ENCODE measurements at places on chromosomes 6 and 20.
A peak's percentile ranks its signal among the peaks of the same experiment; 100 is the strongest.

DNA sequence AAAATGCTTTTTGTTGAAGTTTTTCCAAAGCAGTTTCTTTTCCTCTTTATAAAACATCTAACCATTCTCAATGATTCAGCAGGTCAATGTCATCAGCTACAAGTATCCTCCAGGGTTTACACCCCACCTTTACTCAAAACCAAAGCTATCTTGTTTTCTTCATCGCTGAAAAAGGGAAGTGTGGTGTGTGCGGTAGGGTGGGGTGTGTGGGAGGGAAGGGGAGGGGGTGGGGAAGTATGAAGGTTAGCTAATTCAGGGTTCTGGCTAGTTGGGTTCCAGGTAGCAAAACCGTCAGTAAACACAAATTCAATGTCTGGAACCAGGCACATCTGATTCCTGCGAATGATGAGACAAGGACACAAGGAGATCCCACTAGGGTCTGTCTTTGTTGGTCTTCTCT, 189.6 kb downstream of the GJA10 start:
- DNase-seq = peak; percentile 71

GRCh38 chr6:13012977-13013680, 296.6 kb downstream of the PHACTR1 start:
- no peak for DNase-seq

- no peak for DNase-seq
These were observed 9.9 kb downstream of the BCL2L1 start for GRCh38 chr20:31712564-31713311.

DNA sequence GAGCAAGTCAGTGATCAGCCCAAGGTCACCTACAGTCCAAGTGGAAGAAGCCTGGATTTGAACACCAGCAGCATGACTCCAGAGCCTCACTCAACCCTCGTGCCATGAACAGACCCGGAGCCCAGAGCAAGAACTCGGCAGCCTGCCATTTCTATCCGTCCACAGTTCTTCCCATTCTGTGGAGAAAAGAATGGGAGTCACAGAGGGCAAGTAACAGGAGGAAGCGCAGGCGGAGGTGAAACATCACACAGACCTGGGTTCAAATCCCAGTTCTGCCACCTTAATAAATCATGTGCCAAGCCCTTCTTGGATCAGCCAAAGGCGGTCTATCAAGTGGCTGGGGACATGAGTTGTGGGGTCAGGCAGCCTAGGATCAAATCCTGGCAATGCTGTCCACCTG, 4.3 kb downstream of the PREX1 start:
- DNase-seq = no peak

DNA sequence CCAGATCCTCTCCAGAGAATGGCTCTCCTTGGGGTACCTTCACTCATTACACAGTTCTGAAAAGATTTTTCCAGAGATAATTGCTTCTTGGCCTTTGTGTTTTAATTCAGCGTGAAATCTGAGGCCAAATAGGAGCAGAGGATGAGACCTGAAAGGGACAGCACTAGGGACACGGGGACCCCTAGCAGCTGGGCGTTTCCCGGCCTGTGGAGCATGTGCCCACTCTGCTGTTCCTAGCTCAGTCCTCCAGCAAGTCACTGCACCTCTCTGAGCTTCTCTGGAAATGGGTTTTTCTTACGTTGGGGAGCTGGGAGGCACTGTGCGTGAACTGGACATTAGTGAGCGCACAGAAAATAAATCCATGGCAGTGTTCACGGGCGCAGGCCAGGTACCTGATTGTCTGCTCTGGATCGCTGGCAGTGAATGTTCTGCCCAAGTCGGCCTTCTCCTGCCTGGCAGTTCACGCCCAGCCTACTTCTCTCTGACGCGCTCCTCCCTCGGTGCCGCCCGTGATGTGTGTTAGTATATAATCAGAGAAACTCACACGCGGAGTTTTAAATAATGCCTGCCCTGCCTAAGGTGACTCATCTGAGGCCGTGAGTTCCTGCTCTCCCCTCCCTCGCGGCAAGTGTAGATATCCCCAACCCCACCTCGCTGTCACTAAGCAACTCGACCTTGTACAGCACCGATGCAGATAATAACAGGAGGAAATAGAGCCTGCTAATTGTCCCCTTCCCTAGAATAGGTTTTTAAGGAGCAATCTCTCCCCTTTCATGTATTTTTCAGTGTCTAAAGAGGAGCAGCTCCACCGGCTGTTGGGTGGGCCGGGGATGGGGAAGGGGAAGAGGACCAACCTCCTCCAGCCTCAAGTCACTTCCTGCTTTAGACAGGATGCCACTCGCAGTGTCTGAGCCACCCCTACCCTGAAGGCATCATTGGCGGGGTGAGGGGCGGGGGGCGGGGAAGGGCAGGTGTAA, 2.7 kb upstream of the TUBB2A start:
- peak; percentile 89 for DNase-seq

GRCh38 chr20:62370115-62370806, 3.1 kb upstream of the LAMA5 start:
- DNase-seq = no peak

DNA sequence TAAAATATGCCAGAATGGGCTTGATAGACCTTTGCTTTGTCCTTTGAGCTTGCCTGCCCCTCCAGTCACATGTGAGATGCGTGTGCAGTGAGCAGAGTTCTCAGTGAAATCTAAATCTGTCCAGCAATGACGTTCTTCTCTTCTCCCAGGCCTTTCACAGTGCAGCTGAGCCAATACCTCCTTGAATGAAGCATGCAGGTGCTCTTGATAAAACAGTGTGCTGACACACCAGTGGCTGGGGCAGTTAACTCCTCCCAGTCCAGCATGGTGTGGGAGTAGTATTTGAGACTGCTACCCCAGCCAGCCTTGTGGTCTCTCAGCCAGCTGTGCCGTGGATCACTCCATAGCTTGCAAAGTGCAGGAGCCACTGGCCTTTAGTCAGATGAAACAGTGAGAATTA, 240.5 kb downstream of the FARS2 start:
- no peak for DNase-seq

- peak; percentile 20 for DNase-seq
These were observed 649.7 kb upstream of the GJE1 start for GRCh38 chr6:141482796-141483597.

DNA sequence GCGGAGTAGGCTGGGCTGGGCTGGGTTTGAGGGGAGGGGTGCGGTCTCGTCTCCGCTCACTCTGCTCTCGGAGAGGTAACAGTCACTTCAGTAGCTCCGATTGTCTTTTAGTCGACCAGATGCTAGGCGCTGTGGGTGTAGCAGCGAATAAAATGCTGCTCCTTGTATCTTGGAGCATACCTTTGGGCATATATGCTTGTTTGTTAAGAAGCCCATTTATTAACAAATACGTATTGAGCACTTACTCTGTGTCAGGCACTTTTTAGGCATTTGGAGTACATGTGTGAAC, 545 bp downstream of the ACTR5 start:
- DNase-seq = peak; percentile 48

GRCh38 chr20:54062812-54063280, 7.5 kb downstream of the BCAS1 start:
- peak; percentile 25 for DNase-seq

GRCh38 chr6:119630561-119631192, 281.1 kb upstream of the MAN1A1 start:
- no peak for DNase-seq

GRCh38 chr20:38473367-38473795, 738 bp downstream of the RALGAPB start:
- DNase-seq = no peak

- no peak for DNase-seq
These were observed 426 bp downstream of the ASXL1 start for GRCh38 chr20:32358632-32358882.

DNA sequence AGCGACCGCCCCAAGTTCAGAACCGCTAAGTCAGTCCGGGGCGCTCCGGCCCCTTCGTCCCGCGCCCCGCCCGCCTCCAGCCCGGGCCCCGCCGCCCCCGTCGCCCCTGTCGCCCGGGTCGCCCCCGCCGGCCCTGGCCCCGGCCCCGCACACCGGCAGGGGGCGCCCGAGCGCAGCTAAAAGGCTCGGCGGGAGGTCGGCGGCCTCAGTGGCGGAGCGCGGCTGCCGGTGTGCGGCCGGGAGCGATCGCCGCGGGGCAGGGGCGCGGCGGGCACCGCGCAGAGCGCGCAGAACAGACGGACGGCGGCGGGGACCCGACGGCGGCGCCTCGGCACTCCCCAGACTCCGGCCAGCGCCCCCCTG, at the start of gene FNDC1:
Gene FNDC1, plus strand, starts transcription at position 208 of the 363 bp plus-strand sequence. CDS start 197 bp downstream, outside the sequence.
- DNase-seq = peak; percentile 17

DNA sequence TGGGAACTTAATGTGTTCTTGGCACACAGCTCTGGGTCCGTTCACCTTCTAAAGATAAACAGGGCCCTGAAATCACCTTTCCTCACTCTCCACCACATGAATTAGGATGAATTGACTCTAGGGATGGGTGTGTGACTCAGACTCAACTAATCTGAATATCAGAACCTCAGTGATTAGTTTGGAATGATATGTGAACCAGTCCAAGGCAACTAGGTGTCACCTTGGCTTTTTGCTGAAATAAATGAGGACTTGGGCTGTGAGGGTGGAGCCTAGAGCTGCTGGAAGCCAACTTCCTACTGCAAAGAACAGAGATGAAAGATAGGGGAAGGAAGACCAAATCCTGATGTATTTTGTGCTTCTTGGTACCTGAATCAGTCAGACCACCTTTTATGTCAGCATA, 132.0 kb upstream of the RNF24 start:
- no peak for DNase-seq

- DNase-seq = no peak
These were observed 260.2 kb downstream of the BCKDHB start for GRCh38 chr6:80366714-80367113.

DNA sequence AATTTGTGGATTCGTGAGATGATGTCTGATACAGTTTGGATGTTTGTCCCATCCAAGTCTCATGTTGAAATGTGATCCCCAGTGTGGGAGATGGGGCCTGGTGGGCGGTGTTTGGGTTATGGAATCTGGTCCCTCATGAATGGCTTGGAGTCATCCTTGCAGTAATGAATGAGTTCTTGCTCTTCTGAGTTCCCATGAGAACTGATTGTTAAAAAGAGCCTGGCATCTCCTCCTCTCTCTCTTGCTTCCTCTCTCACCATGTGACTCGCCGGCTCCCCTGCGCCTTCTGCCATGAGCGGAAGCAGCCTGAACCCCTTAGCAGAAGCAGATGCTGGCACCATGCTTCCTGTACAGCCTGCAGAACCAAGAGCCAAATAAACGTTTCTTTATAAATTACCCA, 30.5 kb upstream of the RPP40 start:
- no peak for DNase-seq

DNA sequence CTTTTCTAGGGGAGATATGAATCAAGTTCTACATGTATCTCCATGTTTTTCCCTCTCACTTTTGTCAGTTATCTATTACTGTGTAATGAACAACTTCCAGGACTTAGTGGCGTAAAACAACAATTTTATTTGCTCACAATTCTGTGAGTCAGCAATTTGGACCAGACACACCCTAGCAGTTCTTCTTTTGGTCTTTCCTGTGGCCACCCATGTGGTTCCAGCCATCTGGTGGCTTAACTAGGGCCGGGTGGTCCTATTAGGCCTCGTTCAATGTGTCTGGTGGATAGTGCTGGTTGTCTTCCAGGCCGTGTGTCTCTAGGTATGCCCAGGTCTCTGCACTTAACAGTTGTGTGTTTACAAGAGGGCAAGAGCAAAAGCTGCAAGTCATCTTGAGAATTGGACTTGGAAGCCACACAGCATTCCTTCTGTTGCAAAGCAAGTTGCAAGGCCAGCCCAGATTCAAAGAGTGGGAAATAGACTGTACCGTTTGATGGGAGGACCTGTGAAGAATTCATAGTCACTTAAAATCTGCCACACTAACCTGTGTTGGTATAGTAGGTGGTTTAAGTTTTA, 20.8 kb upstream of the SLC35D3 start:
- no peak for DNase-seq

GRCh38 chr6:20819774-20820400, 285.6 kb downstream of the CDKAL1 start:
- DNase-seq = no peak

DNA sequence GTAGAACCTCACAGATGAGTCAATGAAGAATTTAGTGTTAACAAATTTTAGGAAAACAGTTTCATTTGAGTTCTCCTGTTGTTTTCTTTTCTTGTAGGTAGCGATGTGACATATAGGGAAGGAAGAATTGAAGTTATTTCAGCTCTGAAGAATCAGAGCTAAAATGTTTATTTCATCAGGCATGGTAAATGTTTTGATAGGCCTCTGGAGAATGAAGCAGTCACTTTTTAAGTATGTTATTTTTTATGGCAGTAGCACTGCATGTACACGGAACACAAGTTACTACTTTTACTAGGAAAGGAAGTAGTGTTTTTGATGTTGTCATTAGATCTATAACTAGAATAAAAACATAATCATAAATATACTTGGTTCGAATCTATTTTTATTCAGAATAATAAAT, 1357.3 kb upstream of the CITED2 start:
- no peak for DNase-seq

DNA sequence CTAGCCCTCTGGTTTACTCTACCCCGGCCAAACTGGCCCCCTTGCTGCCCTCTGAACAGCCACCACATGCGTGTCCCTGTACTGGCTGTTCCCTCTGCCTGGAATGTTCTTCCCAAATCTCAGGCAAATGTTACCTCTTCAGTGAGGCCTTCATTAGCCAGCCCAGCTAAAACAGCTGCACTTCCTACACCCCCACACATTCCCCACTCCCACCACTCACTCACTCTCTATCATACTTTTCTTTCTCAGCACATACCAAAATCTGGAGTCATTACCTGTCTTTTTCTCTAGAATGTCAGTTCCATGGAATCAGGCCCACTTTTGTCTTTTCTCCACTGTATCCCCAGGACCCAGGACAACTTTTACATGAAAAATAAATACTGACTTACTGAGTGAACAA, 401.2 kb upstream of the SULF2 start:
- DNase-seq = no peak

- DNase-seq = no peak
These were observed 97.4 kb upstream of the CNR1 start for GRCh38 chr6:88263591-88263990.

GRCh38 chr6:1841136-1841535, 231.4 kb downstream of the FOXC1 start:
- DNase-seq = no peak

GRCh38 chr6:158457131-158457530, 102.8 kb upstream of the TMEM181 start:
- no peak for DNase-seq

GRCh38 chr6:69627625-69628024, 169.2 kb downstream of the LMBRD1 start:
- no peak for DNase-seq

DNA sequence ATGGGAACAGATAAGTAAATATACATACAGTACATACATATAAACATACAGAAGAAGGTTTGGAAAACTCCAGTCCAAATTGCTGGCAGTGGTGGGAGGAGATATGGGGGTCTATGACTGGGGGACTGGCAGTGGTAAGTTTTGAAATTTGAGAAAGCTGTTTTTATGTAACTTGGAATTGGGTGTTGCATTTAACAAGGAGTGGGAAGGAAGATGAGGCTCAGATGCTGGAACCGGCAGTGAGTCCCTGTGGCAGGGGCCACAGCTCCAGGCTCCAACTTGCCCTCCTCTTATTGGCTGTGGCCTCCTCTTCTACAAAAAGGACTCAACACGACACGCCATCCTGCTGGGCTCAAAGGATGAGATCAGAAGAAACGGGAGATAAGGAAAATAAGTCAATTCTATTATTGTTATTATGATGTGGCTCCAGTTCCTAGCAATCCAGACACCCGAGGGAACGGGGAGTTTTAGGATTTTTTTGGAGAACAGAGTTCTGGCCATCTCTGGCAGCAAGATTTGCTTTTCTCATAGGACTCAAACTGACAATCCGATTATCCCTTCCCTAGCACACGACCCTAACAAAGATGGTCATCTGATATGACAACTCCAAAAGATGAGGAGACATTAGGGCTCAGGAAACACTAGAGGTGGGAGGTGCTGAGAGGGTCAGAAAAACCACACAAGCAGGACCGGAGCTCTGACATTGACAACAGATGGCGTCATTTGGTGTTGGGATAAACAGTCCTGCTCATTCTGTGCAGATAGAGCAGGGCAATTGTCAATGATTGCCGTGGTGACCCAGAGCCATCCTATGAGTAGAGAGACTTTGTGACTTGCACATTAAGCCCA, 6.0 kb upstream of the TGM2 start:
- no peak for DNase-seq

Measured in CD4-positive, alpha-beta T cell treated with Interleukin-4 for 4 hours (primary cell).